ENCODE measurements at places on chromosomes 1 and 21. TPM values are rescaled to one million over a fixed set of nuclear protein-coding genes. Genes with fewer than 3 reads are reported as not detected.

GRCh38 chr1:229089586-229090208 lies 181.2 kb upstream of the RAB4A start:
- peaks cover 12% of the 10 kb centered on the region for H3K27me3 ChIP-seq
- H3K36me3 ChIP-seq, result no peaks in the 10 kb centered on the region
- H3K4me3 ChIP-seq, result no peak overlapping the region
- H3K4me1 ChIP-seq, result peaks cover 9% of the 10 kb centered on the region
- no peak overlapping the region for H3K27ac ChIP-seq

- H3K4me3 ChIP-seq, result no peak overlapping the region
- no peaks in the 10 kb centered on the region for H3K36me3 ChIP-seq
- DNase-seq, result peak; percentile 54
Observed at GRCh38 chr1:94061513-94062443, 59.2 kb downstream of the ABCA4 start.

- no peak overlapping the region for H3K4me3 ChIP-seq
- DNase-seq, result no peak
- H3K27me3 ChIP-seq, result no peaks in the 10 kb centered on the region
- no peaks in the 10 kb centered on the region for H3K36me3 ChIP-seq
Observed at GRCh38 chr1:78420181-78420580, 70.6 kb upstream of the PTGFR start.

- no peaks in the 10 kb centered on the region for H3K4me1 ChIP-seq
- no peaks in the 10 kb centered on the region for H3K36me3 ChIP-seq
- no peaks in the 10 kb centered on the region for H3K27me3 ChIP-seq
- no peak overlapping the region for H3K27ac ChIP-seq
- no peak for DNase-seq
Observed at GRCh38 chr1:94646786-94647555, 105.4 kb upstream of the F3 start.

GRCh38 chr1:180542113-180542837 lies 16.5 kb upstream of the OVAAL start:
- H3K4me3 ChIP-seq, result no peak overlapping the region
- H3K27ac ChIP-seq, result no peak overlapping the region
- peaks cover 13% of the 10 kb centered on the region for H3K27me3 ChIP-seq
- no peaks in the 10 kb centered on the region for H3K36me3 ChIP-seq

Gene POU3F1
- total RNA-seq, result not detected

All from activated CD8-positive, alpha-beta T cell treated with anti-CD3 and anti-CD28 coated beads, Interleukin-2, amount 10 ng/mL, durations not matched to agents 7 days and 5 days (primary cell).